Mesothelial cell of epicardium (in vitro differentiated cells): ENCODE measurements at places on chromosomes 2 and 18. TPM values are rescaled to one million over a fixed set of nuclear protein-coding genes. Genes with fewer than 3 reads are reported as not detected.
A peak's percentile ranks its signal among the peaks of the same experiment; 100 is the strongest.

GRCh38 chr18:41457765-41458326, 497.2 kb upstream of the PIK3C3 start:
- H3K4me1 ChIP-seq, result peaks cover 4% of the 10 kb centered on the region
- H3K36me3 ChIP-seq, result no peaks in the 10 kb centered on the region
- no peak overlapping the region for H3K27ac ChIP-seq
- H3K27me3 ChIP-seq, result no peaks in the 10 kb centered on the region

- DNase-seq, result no peak
- no peaks in the 10 kb centered on the region for H3K36me3 ChIP-seq
- H3K27ac ChIP-seq, result no peak overlapping the region
- H3K27me3 ChIP-seq, result no peaks in the 10 kb centered on the region
- no peak overlapping the region for H3K4me3 ChIP-seq
Observed at GRCh38 chr2:67456428-67456827, 59.3 kb downstream of the ETAA1 start.

GRCh38 chr2:71210292-71210691, 16.6 kb downstream of the PAIP2B start:
- H3K27ac ChIP-seq, result no peak overlapping the region
- DNase-seq, result no peak
- H3K4me1 ChIP-seq, result peaks cover 2% of the 10 kb centered on the region
- H3K4me3 ChIP-seq, result no peak overlapping the region

DNA sequence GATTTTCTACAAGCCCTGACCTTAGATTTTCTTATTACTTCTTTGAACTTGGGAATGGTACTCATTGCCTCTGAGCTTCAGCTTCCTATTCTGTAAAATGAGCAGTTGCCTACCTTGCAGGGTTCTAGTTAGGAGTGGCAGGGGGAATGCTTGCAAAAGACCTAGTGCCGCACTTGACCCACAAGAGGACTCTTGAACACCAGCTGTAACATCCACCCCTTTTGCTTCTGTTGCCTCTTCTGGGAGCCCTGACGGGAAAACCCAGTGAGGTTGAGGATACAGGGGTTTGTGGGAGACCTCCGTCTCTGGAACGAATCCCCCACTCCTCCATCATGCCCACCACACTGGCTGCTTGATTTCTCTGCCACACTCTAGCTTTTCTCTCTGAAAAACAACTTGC, 27.1 kb upstream of the LBH start:
- H3K4me1 ChIP-seq, result peaks cover 6% of the 10 kb centered on the region
- no peak overlapping the region for H3K4me3 ChIP-seq
- H3K36me3 ChIP-seq, result no peaks in the 10 kb centered on the region
- H3K27ac ChIP-seq, result no peak overlapping the region

DNA sequence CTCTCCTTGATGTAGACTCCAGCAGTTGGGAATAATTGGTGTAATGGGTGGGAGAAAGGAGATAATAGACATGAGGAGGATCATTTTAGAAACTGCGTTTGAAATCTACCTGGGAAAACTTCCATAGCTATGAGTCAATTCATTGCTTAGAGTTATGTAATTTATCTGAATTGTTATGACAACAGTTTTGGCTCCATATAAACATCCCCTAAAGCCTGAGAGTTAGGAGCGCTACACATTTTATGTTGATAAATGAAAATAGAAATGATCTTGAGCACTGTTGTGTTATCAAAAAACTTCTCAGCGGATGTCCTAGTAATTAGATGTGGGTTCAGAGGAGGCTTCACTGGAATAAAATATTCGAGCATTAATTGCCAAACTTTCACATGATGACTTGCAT, 573.4 kb downstream of the TSN start:
- no peak for DNase-seq
- H3K27ac ChIP-seq, result no peak overlapping the region
- peaks cover 61% of the 10 kb centered on the region for H3K27me3 ChIP-seq
- H3K4me1 ChIP-seq, result no peaks in the 10 kb centered on the region

DNA sequence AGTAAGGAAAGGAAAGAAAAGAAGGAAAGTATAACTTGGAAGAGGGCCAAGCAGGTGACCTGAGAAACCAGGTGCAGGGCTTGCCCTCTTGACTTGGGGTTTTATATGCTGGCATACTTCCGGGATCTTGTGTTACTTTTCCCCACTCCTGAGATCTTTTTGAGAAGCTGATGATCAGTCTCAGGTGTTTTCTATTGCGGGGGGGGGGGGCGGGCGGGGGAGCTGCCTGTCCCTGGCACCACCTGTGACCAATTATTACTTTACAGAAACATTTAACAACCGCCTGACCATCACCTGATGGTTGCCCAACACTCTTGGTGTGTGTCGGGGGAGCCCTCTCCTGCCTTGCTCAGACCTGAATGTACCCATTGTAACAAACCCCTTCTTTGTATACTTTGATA, 6.9 kb upstream of the CASP10 start:
- no peak overlapping the region for H3K4me3 ChIP-seq
- H3K27me3 ChIP-seq, result peaks cover 2% of the 10 kb centered on the region
- no peaks in the 10 kb centered on the region for H3K4me1 ChIP-seq
- H3K27ac ChIP-seq, result no peak overlapping the region
- no peak for DNase-seq
- H3K36me3 ChIP-seq, result no peaks in the 10 kb centered on the region

GRCh38 chr2:138811431-138811830, 31.2 kb upstream of the NXPH2 start:
- no peaks in the 10 kb centered on the region for H3K4me1 ChIP-seq
- no peak for DNase-seq
- no peak overlapping the region for H3K27ac ChIP-seq
- H3K36me3 ChIP-seq, result no peaks in the 10 kb centered on the region
- H3K27me3 ChIP-seq, result no peaks in the 10 kb centered on the region

DNA sequence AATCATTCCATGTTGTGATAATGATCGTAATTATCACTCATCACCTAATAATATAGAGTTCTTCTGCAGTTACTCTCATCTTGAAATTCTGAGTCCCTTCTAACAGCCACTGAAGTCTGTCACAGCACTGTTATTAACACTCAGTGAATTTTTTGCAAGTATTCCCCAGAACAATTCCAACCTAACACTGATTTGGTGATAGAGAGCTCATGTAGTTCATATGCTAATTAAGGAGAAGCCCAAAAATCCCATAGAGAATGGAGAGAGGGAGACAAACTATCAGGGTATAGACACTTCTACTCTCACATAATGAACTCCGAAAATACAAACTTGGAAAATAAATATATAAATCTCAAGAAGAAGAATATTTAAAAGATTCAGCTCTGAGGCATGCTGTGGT, 1253.4 kb upstream of the NXPH2 start:
- H3K4me3 ChIP-seq, result no peak overlapping the region
- H3K36me3 ChIP-seq, result peaks cover 6% of the 10 kb centered on the region
- H3K27me3 ChIP-seq, result no peaks in the 10 kb centered on the region
- no peak overlapping the region for H3K27ac ChIP-seq

GRCh38 chr2:96500385-96501066, 4.6 kb downstream of the NEURL3 start:
- DNase-seq, result no peak
- no peaks in the 10 kb centered on the region for H3K36me3 ChIP-seq
- H3K27ac ChIP-seq, result no peak overlapping the region
- peaks cover 6% of the 10 kb centered on the region for H3K4me1 ChIP-seq
- H3K4me3 ChIP-seq, result no peak overlapping the region
- peaks cover 3% of the 10 kb centered on the region for H3K27me3 ChIP-seq

DNA sequence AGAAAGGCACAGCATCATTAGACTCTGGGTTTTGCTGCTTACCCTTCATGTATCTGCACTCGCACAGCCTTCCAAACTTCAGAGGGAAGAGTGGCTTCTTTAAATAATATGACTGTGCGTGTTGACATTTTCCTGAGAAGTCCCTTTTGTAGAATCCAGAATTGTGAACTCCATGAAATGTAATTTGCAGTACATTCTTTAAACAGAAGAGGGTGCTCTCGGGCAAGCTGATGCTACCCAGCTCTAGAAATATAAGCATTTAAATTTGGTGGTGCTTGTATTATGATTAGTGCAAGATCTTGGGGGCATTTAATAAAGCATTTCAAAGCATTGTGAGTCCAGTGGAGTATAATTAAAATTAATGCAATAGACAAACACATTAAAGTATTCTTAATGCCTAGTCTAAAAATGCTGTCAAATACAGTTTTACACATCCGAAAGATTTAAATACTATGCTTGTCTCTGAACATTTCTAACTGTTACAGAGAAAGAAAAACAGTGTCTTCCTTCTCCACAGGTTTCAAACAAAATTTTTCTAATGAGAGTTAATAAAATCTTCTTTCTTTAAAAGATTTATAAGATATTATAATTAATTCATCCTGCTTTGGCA, 17.3 kb upstream of the GTF2A1L start:
- DNase-seq, result no peak
- no peaks in the 10 kb centered on the region for H3K27me3 ChIP-seq
- H3K4me1 ChIP-seq, result peaks cover 17% of the 10 kb centered on the region
- H3K27ac ChIP-seq, result peak overlapping the region; percentile 36
- H3K36me3 ChIP-seq, result peaks cover 21% of the 10 kb centered on the region
- no peak overlapping the region for H3K4me3 ChIP-seq

PRKRA gene
- 67.2 to 70.7 TPM (median 70.3 TPM) in 3 replicates for total RNA-seq

APCDD1 gene
- 104 to 111 TPM (median 107 TPM) in 3 replicates for total RNA-seq

OSR1 gene
- 23.4 to 27.8 TPM (median 26.0 TPM) in 3 replicates for total RNA-seq

CAPN14 gene
- total RNA-seq, result 0.40 to 0.54 TPM (median 0.47 TPM) in 3 replicates
